Renal cortical epithelial cell (primary cell): ENCODE measurements at places on chromosomes 4 and X.

DNA sequence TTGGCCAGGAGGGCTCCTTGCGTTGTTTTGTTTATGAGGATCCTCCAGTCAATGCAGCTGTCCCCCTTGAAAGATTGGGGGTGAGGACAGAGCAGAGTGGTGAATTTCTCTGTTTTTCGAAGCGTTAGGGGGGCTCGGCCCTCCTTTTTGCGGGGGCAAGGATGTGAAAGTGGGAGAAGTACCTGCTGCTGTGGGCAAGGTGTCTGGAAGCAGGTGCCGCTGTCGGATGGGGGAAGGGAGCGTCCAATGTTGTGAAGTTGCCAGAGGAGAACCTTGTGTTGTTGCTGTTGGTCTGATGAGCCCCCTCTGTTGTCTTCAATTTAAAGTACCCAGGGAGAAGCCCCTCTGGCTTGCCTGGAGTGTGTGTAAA, 613 bp downstream of the GLRB start:
- DNase-seq = no peak

DNA sequence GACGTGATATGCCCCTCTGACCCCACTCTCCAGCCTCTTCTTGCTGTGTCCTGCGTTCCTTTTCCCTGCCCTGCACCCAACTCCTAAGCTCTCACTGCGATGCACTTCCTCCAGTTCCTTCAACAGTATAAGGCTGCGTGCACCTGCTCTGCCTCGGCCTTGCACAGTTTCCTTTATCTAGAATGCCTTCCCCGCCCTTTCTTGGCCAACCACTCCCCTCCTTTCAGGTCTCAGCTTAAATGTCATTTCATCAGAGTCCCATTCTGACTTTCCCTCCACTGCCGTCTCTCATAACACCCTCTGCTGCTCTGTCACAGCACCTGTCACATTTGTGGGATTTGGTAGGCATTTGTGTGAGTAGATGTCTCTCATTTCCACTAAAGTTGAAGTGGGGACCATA, 58.4 kb upstream of the NEIL3 start:
- no peak for DNase-seq

DNA sequence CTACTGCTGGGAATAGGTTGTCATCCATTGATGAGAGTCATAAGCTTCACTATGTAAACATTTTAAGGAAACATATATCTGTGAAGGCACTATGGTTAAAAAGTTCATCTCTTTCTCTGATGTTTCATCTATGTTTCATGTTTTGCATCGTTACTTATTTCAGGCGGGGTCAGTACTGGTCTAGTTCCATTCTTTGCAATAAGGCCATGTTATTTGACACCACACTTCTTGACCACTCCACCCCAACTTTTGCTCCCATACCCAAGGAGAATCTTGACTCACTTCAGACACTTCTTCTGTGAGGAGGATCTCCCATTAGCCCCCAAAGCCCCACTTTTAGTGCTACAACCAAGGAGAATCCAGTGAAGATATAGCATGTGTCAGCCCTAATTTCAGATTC, 119.4 kb downstream of the GRIA3 start:
- DNase-seq = no peak

DNA sequence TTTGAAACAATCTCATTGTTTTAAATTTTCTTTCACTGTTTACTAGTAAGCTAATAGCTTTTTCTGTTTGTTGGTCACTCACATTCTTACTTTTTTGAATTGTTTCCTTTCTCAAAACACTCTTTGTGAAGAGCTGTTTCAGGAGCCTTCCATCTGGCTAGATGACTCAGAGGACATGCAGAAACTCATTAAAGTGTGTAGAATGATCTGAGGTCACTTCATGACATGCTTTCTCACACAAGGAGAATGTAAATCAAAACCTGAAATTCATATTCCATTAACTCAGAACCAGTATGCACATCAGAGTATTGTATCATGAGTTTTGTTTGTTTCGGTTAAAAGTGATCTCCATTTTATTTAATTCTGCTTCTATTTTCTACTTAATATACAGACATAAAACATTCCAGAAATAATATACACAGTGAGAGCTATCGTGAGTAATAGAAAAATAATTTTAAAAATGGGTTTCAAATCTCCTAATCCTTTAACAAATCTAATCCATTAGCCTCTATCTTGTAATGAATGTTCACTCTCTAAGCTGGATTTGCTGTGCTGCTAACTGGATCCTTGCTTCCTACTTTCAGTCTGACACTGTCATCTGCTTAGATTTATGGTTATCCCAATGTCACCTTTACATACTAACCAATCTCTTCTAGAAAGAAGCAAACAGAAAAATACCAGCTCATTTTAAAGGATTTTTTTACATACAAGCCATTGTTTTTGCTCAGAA, 449.6 kb downstream of the FSTL5 start:
- peak; percentile 69 for DNase-seq

DNA sequence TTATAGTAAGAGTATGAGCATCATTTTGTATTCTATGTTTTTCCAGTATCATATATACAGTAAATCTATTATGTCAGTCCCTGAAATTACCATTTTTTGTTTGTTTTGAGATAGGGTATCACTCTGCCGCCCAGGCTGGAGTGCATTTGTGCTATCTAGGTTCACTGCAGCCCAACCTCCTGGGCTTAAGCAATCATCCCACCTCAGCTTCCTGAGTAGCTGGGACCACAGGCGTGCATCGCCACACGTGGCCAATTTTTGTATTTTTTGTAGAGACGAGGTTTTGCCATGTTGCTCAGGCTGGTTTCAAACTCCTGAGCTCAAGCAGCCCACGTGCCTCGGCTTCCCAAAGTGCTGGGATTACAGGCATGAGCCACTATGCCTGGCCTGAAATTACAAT, 85.6 kb downstream of the ZNF330 start:
- no peak for DNase-seq

DNA sequence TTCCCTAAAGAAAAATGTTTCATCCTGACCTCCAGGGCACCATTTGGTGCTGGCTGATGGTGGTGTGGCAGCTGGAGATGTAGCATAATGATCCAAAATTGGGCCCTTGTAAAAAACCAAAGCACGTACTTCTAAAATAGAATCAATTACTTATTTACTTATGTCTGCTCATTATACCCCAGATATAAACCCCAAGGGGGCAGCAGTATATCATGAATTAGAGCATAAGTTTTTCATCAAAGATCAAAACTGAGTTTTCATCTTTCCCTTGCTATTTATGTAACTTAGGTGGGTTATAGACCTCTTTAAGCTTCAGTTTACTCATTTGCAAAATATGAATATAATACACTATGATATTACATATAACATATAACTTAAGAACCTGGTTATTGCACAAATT, 241.1 kb downstream of the TACR3 start:
- DNase-seq = no peak

- no peak for DNase-seq
These were observed 88.7 kb downstream of the PDLIM5 start for GRCh38 chr4:94540476-94540875.

- DNase-seq = peak; percentile 42
These were observed 465.4 kb downstream of the FAT4 start for GRCh38 chr4:125780164-125780563.

- DNase-seq = no peak
These were observed 61.6 kb upstream of the GPM6A start for GRCh38 chr4:175873707-175874106.

- peak; percentile 22 for DNase-seq
These were observed 144.3 kb downstream of the NWD2 start for GRCh38 chr4:37388681-37389365.

GRCh38 chrX:40117715-40118285, 20.0 kb upstream of the BCOR start:
- no peak for DNase-seq

DNA sequence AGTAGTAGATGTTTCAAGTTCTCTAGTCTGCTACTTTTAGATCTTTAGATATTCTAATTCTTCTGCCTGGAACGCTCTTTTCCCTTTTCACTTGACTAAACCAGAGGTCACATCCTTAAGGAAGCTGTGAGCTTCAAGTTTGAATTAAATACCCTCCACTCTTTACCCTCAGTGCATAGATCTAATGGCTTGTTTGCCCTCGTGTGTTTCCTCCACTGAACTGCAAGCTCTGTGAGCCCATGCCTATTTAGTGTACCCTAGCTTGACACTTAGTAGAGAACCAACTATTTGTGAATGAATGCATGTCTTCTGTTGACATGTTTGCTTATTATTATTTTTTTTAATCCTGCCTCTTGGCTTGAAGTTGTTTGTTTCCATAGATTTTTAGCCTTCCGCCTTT, 138.3 kb downstream of the PDE5A start:
- peak; percentile 42 for DNase-seq

DNA sequence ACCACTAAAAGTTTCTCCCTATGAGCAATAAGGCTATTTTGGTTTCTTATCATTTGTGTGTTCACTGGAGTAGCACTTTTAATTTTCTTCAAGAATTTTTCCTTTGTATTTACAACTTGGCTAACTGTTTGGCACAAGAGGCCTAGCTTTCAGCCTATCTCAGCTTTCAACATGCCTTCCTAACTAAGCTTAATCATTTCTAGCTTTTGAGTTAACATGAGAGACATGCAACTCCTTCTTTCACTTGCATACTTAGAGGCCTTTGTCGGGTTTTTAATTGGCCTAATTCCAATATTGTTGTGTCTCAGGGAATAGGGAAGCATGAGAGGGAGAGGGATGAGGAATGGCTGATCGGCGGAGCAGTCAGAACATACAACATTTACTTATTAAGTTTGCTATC, 349.8 kb downstream of the OPHN1 start:
- DNase-seq = peak; percentile 79
